ENCODE measurements at places on chromosomes 7 and 10.

DNA sequence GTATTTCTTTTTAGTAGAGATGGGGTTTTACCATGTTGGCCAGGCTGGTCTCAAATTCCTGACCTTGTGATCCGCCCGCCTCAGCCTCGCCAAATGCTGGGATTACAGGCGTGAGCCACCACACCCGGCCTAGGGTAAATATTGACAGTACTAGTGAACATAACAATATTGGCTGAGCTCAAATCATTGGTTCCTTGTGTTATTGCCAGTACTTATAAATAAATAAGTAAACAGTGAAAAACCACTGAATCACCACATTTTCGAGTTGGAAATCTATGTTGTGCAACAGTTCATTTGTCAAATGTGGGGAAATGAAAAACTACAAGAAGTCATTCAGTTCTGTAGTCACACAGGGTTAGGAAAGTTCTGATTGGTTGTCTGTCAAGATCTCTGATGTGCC is 15.8 kb downstream of the RPP30 start:
- no peak for DNase-seq

- DNase-seq, result no peak
Measured at GRCh38 chr7:84985073-84985784, 201.6 kb downstream of the SEMA3D start.

DNA sequence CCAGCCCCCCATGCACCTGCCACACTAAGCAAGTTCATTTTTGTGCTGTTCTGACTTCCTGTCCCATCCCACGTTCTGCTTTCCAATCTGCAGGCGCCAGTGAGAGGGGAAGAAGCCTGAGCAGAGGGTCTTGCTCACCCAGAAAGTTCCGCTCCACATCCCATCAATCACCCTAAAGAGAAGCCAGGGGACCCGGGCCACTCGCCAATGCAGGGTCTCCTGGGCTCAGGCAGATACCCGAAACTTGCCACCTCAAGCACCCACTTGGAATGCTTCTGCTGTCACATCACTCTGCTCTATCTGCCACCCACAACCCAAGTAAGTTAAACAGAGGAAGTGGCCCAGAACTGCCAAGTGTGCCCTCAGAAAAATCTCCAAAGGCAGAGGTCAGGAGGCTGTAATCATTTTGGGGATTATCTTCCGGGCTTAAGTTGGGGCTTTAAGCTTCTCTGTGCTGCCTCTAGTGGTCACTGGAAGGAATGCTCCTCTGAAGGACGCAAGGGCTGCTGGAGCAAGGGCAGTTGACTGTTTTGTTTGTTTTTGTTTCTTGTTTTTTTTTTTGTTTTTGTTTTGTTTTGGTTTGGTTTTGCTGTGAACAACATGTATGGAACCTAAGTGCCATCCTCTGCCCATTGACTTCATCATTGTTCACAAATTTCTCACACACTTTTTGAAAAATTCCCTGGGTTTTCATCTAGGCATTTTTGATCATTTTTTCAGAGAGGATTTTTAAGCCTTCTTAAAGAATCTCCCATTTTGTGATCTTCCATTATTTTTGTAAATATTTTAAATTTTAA is 25.5 kb downstream of the PRR15 start:
- peak; percentile 60 for DNase-seq

DNA sequence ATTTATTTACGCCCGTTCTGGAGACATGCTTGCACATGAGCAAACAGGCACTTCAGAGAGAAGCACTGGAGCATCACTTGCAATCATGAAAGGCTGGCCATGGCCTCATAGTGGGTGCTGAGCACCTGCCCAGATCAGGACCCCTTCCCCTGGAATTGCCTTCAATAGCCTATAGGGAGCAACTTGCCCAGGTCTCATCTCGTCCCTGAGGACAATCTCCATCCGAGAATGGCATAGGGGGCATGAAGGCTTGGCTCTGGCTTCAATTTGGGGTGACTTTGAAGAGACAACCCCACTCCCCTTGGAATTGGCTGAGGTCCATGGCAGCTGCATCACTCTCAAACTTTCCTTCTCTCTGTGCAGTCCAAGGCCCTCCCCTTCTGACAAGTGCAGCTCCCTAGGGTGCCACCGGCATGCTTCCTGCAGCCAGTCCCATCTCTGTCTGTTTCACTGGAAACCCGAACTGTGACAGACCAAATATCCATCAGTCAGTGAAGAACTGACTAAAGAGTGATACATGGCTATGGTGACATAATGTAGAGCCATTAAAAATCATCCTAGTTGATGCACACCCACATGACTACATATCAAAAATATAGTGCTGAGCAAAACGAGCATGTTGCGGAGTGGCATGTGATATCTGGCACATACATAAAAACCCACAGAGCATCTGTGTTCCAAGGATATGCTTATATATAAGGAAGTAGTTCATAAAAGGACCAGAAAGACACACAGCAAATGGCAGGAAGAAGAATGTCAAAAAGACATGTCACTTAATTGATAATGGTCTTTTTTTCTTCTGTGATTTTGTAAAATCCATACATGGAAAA is 12.4 kb downstream of the GDF2 start:
- no peak for DNase-seq

DNA sequence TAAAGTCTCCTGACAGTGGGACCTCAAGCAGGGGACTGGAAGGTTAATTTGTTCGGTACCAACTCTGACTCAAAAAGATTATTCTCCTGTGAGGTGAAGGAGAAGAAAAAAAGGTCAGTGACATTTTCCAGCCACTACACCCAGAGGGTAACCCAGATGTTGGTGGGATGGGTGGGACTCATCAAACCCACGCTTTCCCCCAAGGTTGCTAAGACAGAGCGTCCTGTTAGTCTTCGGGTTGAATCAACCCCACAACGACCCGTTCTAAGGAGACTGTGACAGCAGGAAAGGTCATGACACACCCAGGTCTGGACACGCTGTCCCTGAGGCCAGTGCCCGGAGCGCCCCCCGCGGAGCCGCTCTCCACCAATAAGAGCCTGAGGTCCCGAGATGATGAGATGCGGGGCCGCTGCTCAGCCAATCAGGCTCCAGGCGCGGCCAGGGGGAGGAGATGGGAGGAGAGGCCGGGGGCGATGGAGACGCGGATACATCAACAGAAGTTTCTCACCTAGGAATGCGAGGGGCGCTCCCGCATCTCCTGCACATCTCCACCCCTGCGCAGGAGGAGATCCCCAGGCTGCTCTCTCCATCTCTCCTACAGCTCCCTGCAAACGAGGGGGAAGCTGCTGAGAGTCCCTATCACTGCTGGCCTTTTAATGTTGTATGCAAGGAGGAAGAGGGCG is at the start of gene WNT16:
WNT16 (plus strand) TSS at position 493 of the 683 bp plus-strand sequence. CDS start 293 bp downstream, outside the sequence.
- DNase-seq, result no peak

- no peak for DNase-seq
Measured at GRCh38 chr7:107592361-107593024, 12.4 kb downstream of the BCAP29 start.

GRCh38 chr10:86958116-86958900 is at the start of gene SNCG:
TSS of gene SNCG (plus strand) at chr10:86958599. CDS start at chr10:86958698, 99 bp downstream.
- peak; percentile 39 for DNase-seq

GRCh38 chr10:24035761-24036160 is 173.2 kb upstream of the KIAA1217 start:
- DNase-seq, result no peak

GRCh38 chr10:124369986-124370385 is 48.7 kb downstream of the OAT start:
- no peak for DNase-seq

DNA sequence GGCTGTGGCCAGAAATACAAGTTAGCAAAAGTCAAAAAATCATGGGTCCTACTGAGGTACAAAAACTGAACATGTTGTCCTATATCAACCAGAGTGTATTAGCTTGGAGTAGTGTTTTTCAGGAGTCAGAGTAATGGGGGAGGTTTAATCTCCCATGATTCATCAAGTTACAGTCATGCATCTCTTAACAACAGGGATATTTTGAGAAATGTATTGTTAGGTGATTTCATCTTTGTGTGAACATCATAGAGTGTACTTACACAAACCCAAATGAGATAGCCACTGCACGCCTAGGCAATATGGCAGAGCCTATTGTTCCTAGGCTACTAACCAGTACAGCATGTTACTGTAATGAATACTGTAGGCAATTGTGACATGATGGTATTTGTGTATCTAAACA is 14.9 kb upstream of the TES start:
- no peak for DNase-seq

DNA sequence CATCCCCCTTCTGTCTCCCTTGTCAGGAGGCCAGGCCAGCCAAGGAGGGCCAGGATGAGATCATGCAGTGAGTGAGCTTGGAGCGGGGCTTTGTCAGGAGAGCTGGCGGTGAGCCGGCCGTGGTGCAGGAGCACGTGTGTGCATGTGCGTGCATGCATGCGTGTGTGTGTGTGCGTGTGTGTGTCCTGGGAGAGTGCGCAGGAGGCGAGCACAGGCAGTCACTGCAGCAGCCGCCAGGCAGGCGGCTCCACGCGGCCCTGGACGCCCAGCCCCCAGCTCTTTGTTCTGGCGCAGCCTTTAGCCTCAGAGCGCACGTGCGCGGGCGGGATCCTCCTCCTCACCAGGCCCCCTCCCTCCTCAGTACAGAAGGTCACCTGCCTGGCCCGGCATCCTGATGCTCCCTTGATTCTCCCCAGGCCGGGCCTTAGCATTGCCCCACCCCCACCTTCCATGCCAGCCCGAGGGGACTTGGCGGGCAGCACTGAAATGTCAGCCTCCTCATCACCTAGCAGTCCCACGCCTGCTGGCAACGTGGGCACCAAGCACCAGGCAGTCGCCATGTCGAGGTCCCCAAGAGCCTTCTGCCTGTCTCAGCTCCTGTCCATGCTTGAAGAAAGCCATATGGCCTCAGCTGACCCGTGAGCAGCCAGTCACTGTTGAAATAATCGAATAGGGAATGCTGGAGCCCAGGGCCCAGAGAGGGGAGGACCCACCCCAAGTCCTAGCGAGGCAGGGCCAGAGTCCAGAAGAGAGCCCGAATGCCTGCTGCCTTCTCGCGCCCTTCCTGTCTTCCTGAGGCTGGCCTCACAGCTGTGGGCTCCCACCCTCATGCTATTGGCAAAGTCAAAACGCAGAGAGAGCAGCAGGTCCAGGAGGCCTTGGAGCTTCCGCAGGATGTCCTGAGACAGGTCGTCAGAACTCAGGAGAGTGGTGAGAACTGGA is 125.9 kb upstream of the PPIF start:
- DNase-seq, result no peak

- no peak for DNase-seq
Measured at GRCh38 chr10:34864149-34865067, 49.3 kb upstream of the PARD3 start.

DNA sequence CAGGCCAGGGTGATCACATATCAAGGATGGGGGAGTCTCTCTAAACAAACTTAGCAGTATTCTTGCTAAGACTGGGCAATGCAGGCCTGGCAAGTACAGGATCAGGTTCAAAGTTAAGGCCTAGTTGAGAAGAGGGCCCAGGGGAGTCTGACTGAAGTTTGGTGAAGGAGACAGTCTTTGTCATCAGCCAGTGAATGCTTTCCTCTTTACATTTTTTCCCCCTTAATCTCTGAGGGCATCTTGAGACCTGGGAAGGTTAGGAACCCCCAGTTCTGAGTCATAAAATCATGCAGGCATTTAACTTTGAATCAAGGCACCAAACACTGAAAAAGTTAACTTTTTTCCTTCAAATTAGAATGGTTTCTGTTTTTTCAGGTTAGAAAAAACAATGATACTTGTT is 311.5 kb downstream of the REEP3 start:
- DNase-seq, result no peak

GRCh38 chr7:144668503-144668902 is 167.3 kb downstream of the TPK1 start:
- DNase-seq, result no peak

- DNase-seq, result no peak
Measured at GRCh38 chr7:19015098-19015497, 102.3 kb downstream of the TWIST1 start.

DNA sequence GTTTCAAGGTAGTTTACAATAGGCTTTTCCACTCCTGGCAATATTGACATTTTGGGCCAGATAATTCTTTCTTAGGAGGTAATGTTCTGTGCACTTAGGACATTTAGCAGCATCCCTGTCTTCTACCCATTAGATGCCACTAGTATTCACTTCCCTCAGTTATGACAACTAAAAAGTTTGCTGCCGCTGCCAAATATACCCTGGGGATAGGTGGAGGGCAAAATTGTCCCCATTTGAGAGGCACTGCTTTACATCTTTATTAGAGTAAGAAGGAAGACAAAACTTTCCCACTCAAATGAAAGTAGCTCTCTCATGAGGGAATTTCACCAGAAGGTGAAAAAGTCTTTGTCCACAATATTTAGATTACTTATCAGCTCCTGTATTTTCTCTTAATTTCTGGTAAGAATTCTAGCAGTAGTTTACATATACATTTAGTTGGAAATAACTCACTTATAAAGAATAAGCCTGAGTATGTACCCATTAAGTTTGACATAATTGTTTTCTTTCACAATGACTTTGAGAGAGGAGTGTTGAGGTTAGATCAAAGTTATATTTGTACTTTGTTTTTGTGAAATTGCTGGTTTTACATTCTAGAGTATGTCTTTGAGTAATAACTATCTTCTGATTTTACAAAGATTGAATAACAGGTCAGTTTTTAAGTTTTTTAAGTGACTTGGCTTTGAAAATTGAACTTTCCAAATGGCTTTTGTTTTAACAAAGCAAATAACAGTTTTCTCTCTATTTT is 46.0 kb downstream of the HELLS start:
- DNase-seq, result no peak

DNA sequence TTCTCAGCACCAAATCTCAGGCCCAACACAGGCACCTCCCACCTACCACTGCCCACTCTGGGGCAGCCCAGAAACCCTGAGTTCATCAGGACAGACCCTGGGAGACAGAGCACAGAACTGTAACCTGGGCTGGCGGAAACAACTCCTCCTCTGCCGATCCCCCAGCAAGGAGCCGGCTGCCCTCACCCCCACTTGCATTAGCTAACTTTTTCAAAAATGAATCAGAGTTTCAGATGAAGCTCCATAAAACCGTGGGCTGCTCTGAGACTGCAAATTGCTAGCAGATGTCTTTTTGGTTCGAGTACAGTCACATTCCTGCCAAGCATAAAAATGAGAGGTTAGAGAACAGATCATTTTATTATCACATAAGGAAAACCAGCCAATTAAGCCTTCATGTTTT is 93.4 kb upstream of the PARD3 start:
- peak; percentile 70 for DNase-seq

DNA sequence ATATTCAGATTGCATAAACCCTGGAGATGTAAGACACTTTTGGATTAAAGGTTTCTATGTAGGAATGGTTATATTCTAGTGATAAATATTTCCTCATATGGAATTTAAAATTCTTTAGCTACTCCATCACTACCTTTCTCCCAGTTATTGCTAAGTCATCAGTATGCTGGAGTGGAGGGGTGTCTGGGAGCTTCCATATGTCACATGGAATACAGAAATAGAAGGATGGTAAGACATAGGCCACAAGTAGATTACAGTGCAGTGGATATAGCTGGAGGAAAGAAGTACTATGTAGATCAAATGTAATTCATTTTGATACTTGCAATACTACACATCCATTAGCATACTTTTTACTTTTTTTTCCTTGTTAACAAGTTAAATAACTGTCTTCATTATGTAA is 428.4 kb downstream of the ARL4A start:
- DNase-seq, result no peak

DNA sequence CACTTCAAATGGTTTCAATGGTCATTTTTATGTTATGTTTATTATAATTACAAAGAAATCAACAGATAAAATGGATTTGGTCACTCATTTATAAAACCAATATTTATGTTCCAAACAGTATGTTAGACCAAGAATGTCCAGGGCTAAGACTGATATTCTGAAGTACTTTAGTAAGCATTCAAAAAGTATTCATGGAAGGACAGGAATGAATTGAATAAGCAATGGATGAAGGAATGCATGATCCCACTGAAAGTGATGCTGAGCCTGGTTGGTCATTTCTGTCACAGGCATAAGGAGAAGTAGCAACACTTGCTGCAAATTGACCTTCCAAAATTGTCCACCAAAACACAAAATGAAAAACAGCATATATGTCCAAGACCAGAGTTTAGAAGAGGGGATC is 189.0 kb upstream of the CELF2 start:
- no peak for DNase-seq

Measured in A673 (cell line).